Substantia nigra (tissue), 51 donors: ENCODE measurements at places on chromosomes 2 and 18.

DNA sequence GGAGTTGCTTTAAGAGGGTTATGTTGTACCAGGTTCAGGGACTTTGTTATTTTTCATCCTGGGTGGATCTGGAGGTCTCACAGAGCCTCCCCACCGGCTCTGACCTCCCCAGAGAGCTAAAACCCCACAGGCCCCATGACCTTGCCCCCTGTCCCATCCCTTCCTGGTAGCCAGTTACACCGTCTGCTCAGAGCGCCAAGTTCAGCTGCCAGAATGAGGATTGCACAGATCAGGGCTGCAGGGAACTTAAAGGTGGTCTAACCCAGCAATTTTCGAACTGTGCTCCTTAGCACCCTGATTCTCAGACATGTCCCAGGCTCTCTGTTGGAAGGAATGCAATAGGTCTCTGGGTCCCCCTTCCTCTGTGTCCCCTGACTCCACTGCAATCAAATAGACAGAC lies 32.1 kb downstream of the ATOH8 start:
- no peak for DNase-seq

DNA sequence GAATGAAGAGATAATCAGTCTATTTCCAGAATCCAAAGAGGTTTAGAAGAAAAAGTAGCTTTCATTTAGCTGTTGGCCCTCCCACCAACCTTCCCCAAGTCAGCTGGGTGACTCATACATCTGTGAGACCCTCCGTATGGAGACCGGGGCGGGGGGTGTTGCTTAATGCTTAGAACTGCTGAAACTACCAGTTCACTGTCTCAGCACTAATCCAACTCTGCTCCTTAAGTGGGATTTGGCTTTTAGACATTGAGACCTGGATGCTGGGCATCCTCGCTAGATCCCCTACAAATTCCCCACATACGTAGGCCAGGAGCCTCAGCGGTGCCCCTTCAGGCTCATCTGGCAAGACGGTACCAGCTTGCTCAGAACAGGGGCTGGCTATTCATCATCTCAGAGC lies at the start of gene SAG:
TSS of gene SAG (plus strand) at position 252 of the 400 bp plus-strand sequence. CDS start 1,374 bp downstream, outside the sequence.
- no peak for DNase-seq

GRCh38 chr2:237458519-237458918 lies 28.5 kb upstream of the MLPH start:
- no peak for DNase-seq

GRCh38 chr2:58484221-58484620 lies 243.1 kb upstream of the FANCL start:
- no peak for DNase-seq

GRCh38 chr2:76984359-76984758 lies 537.8 kb downstream of the LRRTM4 start:
- no peak for DNase-seq

GRCh38 chr18:56489893-56490292 lies 148.5 kb downstream of the TXNL1 start:
- no peak for DNase-seq

DNA sequence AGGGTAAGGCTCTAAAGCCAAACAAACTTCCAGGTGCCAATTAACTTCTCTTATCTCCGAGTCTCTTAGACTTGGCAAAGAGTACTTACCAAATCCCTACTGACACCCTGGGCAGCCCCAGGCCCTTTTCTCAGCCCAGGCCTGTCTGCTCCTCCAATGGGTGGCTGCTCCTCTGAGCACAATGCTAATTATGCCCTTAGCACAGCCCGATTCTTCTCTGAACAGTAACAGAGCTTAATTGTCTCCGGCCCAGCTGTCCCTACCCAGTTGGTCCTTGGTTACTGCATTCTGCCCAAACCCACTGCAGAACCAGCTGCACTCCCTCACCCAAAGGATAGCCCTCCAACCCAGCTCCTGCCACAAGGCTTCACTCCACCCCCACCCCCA lies 110.3 kb downstream of the SMAD7 start:
- DNase-seq: no peak

GRCh38 chr18:57121542-57122112 lies 25.3 kb upstream of the BOD1L2 start:
- no peak for DNase-seq

DNA sequence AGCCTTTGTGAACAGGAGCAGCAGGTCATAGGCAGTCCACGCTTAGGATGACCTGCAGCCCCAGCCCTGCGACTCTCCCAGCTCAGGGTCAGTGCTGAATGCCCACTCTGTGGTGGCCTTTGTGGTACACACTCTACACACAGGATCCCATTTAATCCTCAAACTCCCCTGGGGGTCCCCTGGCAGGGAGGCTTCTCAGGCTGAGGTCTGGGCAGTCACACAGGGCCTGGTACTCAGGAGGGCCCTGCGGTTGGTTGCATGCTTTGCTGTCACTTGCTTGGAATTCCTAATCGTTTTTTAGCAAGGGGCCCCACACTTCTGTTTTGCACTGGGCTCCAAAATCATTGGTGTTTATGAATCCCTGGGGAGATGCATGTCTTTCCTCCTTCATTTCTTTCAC lies 113.0 kb downstream of the EML6 start:
- no peak for DNase-seq

DNA sequence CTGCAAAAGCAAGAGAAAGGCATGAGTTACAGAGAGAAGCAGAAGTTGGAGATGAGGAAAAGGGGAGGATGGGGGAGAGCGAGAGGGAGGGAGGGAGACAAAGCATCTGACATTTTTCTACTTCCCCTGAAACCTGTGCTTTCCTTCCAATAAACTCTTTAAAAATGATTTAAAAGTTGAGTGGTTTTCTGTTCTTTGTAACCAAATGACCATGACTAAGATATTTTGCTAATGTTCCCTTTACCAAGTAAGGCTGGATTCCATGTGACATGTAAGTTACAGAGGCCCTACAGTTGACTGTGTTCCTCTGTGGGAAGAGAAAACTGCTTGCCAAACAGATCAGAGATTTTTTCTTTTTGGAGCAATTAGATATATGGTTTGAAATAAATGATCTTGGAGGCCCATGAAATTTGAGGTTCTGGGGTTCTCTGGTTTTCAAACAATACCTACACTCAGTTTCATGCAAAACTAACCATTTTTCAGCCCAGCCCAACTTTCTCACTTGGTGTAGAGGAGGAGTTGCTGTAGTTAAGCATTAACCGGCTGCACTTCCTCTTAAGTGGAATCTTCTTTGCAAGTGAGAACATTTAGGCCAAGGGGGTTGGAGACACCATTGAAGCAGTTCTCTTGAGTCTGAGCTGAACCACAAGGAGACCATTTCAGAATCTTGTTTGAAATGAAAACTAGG lies 34.5 kb downstream of the INSIG2 start:
- DNase-seq: no peak

DNA sequence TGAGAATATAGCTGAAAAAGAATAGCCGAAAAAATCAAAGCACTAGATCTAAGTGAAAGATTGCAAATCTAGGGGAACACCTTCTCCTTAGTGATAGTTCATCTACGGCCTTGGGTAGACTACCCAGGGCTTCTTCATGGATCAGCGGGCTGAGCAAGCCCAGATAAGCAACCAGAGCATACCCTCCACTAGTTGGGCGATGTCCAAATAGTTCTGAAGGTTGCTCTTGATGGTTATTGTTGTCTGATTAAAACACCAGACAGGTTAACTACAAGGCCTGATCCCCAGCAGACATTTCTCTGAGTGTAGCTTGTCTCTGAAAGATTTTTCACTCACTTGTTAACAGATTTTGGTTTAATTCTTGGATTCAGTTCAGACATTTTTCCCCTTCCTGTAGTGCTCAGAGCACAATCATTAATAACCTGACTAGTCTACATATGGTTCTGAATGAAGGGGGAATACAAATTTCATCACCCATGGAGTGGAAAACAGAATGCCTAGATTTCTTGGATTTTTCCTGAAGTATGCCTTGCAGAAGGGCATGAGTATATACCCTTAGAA lies 99.6 kb downstream of the BABAM2 start:
- no peak for DNase-seq

DNA sequence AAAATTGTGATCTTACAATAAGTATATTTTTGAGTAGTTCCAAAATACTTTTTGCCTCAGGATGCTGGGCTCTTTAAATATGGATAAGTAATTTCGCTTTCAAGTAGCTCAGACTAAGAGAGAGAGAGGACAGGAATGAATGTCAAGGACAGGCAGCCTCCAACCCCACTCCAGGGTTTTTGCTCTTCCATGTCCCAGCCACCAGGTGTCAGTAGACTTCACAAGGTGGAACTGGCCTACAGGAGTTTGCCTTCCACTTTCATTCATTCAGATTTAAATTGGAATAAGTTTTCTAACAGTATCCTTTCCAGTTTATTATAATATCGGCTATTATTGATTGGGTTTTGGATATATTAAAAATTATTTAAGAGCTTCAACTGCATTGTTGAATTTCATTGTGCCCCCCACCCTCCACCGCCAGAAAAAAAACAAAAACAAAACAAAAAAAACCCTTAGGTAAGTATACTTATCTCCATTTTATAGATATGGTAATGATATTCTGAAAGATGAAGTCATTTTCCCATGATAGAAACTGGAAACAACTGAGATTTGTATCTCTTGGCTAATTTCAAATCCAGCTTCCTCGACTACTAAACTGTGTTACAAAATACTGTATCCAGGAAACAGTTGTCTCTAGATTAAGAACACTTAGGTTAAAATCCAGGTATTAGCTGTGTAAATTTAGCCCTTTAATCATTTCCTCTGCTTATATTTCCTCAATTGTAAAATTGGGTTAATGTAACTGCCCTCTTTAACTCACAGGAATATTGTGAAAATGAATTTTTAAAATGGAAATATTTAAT lies 793.1 kb downstream of the ERBB4 start:
- DNase-seq: no peak

GRCh38 chr2:81061016-81061415 lies 756.5 kb upstream of the LRRTM1 start:
- no peak for DNase-seq

- DNase-seq: no peak
These were observed 16.2 kb downstream of the IL18RAP start for GRCh38 chr2:102439065-102439695.

DNA sequence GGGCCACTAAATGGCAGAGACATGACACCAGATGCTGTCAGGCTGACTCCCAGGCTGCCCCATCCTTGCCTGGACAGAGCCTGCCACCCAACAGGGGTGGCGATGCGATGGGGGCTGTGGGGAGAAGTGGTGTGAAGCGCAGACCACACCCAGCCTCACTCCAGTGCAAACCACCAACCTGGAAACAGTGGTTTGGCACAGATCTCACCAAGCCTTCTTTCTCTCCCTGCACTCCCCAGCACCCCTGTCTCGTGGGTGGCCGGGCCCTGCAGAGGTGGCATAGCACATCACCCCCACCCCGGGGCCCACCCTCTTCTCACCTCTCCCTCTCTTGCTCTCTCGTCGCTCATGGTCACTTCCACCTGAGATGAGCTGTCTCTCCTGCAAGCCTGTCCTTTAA lies 32.6 kb downstream of the CIB4 start:
- DNase-seq: no peak

- no peak for DNase-seq
These were observed 156.8 kb upstream of the STK17B start for GRCh38 chr2:196328088-196328680.

- no peak for DNase-seq
These were observed 3.8 kb upstream of the SESTD1 start for GRCh38 chr2:179268277-179268925.
